ENCODE measurements at places on chromosomes 6 and 20.
A peak's percentile ranks its signal among the peaks of the same experiment; 100 is the strongest.

- no peak for DNase-seq
Measured at GRCh38 chr6:15063253-15063853, 182.5 kb upstream of the JARID2 start.

- no peak for DNase-seq
Measured at GRCh38 chr20:52076164-52076563, 115.4 kb downstream of the ZFP64 start.

DNA sequence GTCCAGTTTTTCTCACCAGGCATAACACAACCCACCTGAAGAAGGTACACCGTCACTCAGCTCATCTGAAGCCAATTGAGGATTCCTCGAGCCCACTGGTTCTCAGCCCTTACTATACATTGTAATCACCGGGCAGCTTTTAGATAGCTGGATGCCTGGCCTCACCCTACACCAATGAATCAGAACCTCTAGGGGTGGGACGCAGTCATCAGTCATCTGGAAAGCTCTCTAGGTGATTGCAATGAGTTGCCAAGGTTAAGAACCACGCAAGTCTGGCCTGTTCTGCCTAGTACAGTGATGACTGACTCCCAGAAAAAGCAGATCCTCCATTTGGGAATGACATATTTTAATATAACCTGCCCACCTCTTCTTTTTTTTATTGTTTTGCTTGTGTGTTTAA is 41.1 kb downstream of the MC3R start:
- no peak for DNase-seq

DNA sequence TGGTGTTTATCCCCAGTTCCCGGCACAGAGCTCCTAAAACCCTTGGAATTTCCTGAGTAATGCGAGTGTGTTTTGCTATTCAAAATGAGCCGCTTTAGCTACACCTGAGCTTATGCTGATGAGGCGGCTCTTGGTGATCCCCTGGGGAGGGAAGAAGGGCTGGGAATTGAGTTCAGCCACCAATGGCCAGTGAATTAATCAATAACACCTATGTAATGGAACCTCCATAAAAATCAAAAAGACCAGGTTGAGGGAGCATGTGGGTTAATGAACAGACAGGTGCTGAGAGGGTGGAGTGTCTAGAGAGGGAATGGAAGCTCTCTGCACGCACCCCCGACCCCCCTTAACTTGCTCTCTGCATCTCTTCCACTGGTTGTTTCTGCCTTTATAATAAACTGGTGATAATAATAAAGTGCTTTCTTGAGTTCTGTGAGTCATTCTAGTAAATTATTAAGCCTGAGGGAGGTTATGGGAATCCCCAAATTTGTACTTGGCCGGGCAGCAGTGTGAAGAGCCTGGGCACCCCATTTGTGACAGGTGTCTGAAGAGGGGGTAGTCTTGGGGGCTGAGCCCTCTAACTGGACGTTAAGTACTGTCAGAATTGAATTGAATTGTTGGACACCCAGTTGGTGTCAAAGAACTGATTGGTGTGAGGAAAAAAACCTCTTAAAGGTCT is 24.6 kb upstream of the SERPINB1 start:
- DNase-seq = no peak

GRCh38 chr20:7375905-7376304 is 564.4 kb downstream of the HAO1 start:
- no peak for DNase-seq

GRCh38 chr6:26200918-26201721 is 113.9 kb downstream of the HFE start:
- DNase-seq = no peak

DNA sequence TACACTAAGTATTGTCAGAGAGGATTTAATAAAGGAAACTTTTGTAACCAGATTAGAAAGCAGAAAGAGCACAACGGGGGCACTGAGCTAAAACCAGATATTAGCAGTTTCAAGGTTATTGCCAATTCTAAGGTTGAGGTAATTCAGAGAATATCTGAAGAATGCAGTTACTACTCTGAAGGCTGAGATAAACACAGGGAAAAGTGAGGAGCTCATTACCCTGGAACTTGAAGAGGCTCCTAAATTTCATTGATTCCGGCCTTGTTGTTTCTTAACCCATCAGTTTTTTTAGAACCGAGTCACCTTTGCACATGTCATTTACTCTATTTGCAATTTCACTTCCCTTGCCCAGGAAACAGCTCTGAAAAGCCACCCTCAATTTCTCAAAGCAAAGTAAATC is 72.4 kb upstream of the BTBD3 start:
- DNase-seq = no peak

- DNase-seq = no peak
Measured at GRCh38 chr6:145784683-145785082, 29.9 kb downstream of the FBXO30 start.

DNA sequence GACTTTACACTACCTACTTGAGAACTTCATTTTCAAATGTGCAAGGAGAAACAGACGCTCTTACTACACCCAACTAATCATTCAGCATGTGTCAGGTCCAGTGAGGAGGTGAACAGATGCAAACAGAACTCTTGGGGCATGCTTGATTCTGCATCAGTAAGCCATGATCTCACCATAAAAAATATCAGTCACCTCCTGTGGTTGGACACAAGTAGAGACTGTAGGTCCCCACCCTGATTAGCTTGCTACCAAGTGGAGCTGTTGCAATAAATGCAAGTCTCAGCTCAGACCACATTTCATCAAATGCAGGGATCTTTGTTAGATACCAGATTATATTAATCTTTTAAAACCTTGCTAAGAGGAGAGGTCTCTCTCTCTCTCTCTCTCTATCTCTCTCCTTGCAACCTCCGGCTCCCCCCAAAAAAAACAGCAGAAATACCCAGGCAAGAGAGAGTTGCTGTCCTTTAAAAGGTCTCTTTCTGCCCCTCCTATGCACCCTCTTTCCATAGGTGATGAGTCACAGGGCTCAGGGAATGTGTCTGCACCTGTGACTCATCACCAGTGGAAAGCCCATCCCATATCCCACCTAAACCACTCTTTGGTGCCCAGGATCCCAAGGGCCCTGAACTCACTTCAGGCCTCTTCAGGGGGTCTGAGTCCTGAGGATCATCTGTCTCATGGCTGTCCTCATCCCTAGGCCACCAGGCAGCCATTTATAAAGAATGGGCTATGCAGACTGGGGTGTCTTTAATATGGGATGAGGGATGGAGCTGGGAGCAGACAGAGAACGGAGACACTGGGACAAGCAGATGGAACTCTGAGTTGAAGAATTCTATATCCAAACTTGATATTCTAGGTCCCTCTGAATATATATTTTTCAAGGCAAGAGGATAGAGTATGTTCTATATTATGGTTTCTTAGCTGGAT is 154.5 kb downstream of the QRSL1 start:
- DNase-seq = no peak

GRCh38 chr6:42512579-42512978 is 51.2 kb upstream of the UBR2 start:
- DNase-seq = no peak

DNA sequence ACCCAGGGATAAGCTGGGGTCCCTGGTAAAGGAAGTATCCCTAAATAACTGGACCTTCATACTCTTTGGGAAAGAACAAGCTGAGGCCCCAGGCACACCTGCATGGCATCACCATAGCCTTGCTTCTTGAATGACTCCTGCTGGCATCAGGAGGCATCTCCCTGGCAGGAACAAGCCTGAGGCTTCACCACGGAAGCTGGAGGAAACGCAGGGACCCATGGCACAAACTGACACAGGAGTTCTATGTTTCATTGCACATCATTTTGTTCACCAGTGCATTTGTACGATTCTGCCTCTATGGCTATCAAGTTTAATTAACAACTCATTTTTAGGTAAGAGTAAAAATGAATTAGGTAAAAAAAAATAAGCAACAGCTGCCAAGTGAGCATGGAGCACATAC is 619 bp upstream of the PDE7B start:
- DNase-seq = no peak

DNA sequence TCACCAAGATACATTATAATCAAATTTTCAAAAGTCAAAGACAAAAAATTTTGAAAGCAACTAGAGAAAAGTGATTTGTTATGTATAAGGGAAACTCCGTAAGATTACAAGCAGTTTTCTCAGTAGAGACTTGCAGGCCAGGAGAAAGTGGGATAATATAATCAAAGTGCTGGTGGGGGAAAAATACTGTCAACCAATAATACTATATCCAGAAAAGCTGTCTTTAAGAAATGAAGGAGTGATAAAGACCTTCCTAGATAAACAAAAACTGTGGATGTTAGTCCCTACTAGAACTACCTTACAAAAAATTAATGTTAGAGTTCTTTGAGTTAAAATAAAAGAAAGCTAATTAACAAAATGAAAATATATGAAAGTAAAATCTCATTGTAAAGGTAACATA is 79.7 kb downstream of the SYNE1 start:
- DNase-seq = no peak

- DNase-seq = peak; percentile 8
Measured at GRCh38 chr6:72580281-72580940, 41.5 kb upstream of the KCNQ5 start.

DNA sequence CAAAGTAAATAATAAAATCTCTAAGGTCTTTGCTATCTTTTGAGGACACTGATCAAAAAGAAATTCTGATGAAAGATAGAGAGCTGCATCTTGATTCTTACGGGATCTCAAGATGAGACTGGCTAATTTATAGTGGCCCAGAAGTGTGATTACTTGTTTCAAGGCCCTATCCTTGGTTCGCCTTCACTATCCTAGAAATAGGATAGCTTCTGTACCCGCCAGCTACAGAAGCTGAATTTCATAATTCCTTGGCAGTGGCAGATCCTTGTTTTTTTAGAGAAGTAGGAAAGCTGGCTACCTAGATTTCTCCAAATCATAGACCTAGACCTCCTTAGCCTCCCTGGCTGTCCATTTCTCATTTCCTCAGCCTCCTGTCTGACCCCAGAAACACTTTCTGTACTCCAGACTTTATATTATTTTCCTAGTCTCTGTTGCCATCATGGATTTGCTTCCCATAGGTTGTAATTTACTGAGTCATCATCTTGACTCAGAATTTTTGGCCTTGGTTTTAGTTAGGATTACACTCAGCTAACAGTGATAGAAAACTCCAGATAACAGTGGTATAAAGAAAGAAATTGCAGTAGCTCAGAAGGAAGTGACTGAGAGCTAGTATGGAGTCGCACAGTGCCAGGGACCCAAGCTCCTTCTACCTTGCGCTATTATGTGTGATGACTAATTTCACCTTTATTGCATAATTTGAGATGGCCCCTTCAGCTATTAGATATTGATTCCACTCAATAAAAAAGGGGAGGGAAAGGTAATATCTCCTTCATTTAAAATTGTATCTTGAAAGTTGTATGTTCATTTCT is 27.7 kb downstream of the PHF3 start:
- DNase-seq = no peak

- no peak for DNase-seq
Measured at GRCh38 chr6:106767271-106767670, 137.9 kb downstream of the QRSL1 start.

DNA sequence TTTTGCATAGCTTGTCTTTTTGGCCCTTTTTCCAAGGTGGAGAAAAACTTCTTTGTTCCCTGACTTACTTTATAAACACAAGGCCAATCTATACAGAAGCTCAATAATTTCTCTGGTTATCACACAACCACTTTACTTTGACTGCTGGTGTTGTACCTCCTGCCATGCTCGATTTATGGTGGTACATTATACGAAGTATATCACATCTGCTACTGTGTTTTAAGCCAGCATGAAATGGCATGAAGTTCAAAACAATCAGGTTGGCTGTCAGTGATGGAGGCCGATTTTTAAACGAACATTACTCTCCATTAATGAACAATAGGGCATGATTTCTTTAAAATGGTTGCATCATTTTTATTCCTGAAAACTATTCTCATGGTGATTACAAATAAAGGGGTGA is 21.0 kb upstream of the ATXN1 start:
- no peak for DNase-seq

GRCh38 chr6:84771125-84771755 is 6.8 kb upstream of the TBX18 start:
- no peak for DNase-seq

DNA sequence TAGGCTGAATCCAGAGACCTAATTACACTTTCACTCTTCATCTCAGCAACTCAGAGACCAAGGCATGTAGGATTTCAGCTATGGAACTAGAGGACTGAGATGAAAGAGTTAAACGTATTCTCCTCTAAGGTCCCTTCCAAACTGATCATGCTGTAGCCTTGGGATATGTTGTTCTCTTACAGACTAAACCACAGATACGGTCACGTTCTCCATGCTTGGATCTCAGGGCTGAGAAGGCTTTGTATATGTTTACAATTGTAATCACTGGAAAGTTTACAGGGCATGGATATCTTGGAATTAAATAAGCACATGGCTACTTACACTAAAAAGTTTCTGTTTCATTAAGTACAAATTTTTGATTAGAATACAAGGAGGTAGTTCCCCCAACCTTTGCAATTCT is 50.1 kb downstream of the PKIB start:
- DNase-seq = no peak

GRCh38 chr20:37020636-37021035 is 69.1 kb upstream of the SAMHD1 start:
- DNase-seq = no peak

DNA sequence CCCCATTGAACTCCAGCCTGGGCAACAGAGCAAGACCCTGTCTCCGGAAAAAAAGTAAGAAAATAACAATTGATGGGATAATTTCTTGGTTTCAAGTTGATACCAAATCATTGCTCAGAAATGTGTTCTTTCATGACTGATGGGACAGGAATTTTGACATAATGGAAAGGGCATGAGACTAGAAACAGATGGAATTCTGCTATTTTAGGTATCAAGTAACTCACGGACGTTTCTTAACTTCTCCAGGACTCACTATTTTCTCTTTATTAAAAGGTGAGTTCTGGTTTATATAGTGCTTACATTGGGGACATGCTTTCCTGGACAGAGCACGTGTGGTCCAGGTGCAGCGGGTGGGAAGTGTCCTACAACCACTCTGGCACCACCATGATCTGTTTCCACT is 6.0 kb upstream of the DSP start:
- DNase-seq = no peak

- no peak for DNase-seq
Measured at GRCh38 chr6:156533872-156534524, 243.2 kb upstream of the ARID1B start.

DNA sequence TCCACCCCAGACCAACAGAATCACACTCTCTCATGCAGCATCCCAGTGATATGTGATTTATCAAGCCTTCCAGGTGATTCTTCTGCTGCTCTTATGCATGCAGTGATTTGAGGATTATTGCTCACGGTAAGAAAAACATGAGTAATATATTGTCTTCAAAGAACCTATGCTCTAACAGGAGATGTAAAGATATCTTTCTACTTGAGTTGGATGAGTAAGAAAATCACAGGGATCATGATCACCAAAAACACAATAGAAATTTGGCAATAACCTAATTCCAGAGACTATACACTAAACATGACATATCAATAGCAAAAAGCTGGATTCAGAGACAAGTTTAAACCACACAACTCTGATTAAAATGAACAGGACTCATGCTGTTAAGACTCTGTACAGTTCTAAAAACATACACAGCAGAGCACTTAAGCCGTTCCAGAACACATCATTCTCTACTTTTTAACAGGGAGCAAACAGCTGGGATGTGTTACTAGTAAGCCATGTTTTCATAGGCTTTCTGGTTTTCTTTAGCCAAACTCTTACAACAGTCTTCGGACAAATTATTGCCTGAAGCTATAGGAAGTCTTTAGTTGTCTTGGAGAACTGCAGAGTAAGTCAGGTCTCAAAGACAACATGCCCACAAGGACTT is 568.6 kb downstream of the HAO1 start:
- DNase-seq = no peak

GRCh38 chr6:166595061-166595780 is 8.7 kb upstream of the RAMACL start:
- DNase-seq = no peak

Data from GM19239 (cell line).